ENCODE measurements at places on chromosomes 12 and 14.

GRCh38 chr12:12599750-12600643 lies 11.7 kb upstream of the CREBL2 start:
- DNase-seq = no peak

DNA sequence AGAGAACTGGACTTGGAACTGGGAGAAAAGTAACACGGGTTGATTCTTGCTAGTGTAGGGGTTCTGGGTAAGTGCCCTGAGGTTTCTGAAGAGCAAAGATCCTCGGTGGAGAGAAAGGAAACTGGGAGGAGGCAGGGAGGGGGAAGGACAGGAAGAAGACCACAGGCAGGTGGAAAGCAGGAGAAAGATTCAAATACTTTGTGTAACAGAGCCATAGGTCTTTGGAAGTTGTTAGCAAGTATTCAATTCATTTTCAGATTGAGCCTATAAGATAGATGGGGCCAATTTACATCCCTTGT lies 1.3 kb downstream of the PNP start:
- DNase-seq = no peak

- no peak for DNase-seq
Measured at GRCh38 chr14:105069871-105070759, 4.9 kb upstream of the GPR132 start.

DNA sequence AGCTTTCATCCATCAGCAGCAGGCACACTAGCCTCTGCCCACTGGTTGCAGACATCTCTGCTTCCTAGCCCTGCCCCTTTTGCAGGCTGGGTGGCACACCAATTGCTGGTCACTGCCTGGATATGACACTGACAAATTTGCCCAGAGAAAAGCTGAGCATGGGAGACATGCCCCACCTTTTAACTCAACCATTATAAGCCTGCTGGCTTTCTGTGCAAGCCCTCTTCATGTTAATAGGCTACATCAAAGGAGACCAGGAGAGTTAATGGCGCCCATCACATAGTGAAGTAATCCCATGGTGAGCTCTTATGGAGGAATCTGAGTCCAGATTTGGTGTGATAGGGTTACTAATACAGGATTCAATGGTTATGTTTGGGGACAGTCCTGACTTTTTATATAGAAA lies 139.2 kb downstream of the KICS2 start:
- peak; percentile 40 for DNase-seq

DNA sequence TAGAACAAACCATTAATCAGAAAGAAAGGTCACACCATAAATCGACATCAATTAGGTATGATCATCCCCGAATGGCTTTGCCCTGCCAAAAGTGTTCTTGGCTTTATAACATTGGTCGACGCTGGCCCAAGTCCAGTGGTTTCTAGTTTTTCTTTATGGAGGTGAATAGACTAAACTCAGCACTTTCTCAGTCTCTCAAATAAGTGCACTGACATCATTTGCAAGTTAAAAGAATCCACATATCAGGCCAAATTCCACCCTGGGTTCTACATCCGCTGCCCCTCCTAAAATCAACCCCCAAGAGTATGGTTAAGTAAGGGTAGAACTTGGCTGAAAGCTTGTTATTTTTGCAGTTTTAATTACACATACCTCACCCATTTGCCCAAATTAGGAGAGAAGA lies 314.3 kb downstream of the C12orf75 start:
- DNase-seq = no peak

DNA sequence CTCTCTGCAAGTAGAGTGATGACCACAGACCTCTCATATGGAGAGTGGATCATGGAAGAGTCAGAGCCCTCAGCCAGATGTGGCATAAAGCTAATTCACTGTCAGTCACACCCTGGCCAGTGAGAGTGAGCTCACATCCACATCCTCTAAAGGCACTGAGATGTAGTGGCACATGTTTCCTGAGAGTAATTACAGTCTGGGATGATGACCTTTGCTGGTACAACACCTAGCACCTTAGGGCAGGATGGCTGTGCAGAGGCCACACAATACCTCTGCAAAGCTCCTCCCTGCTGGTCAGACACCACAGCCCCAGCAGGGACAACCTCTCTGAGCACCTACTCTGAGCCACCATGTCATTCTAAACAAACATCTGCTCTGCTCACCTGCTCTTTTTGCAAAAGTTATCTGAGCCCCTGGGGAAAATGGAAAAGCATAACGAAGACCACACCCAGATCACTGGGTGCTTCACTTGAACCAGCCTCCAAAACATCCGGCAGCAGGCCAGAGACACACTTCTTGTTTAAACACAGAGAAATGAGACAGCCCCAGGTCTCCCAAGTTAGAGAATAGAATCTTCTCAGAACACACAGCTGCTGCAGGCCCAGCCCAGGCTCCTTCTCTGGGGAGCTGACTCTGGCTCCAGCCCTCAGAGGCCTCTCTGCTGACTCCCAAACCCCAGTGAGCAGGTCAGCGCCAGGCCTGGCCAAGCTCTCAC lies 30.3 kb downstream of the PITPNM2 start:
- no peak for DNase-seq

- no peak for DNase-seq
Measured at GRCh38 chr12:93860668-93861373, 183.6 kb downstream of the CRADD start.

DNA sequence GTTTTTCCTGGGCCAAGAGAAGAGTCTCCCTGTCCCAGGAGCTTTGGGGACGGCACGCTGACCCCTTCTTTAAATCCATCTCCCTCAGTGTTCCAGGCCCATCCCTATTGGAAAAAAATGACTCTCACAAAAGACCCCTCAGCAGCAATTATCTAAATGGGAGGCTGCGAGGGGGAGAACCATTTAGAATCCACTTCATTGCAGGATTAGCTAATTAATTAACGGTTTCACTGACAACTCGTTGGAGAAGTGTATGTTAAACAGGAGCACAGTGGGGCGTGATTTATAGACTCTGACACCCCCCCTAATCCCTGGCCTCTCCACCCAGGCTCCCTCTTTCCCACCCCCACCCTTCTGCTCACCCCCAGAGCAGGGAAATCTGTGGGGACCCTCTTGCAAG lies 162.8 kb upstream of the LHX5 start:
- DNase-seq = no peak

DNA sequence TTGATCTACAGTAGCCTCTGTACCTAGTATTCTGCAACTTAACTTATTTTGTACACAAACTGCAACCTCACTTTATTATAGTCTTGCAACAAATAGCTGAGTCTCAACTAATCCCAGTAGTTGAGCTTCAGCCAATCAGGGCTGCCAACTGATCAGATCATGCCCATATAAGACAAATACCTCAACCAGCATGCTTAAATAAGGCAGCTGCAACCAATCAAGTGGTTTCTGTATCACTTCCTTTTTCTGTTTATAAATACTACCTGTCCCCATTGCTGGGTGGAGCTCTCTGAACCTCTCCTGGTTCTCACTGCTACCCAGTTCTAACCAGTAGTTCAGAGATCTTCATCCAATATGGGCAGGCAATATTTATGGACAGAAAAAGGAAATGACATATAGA lies 248.5 kb upstream of the FBXO33 start:
- DNase-seq = no peak

DNA sequence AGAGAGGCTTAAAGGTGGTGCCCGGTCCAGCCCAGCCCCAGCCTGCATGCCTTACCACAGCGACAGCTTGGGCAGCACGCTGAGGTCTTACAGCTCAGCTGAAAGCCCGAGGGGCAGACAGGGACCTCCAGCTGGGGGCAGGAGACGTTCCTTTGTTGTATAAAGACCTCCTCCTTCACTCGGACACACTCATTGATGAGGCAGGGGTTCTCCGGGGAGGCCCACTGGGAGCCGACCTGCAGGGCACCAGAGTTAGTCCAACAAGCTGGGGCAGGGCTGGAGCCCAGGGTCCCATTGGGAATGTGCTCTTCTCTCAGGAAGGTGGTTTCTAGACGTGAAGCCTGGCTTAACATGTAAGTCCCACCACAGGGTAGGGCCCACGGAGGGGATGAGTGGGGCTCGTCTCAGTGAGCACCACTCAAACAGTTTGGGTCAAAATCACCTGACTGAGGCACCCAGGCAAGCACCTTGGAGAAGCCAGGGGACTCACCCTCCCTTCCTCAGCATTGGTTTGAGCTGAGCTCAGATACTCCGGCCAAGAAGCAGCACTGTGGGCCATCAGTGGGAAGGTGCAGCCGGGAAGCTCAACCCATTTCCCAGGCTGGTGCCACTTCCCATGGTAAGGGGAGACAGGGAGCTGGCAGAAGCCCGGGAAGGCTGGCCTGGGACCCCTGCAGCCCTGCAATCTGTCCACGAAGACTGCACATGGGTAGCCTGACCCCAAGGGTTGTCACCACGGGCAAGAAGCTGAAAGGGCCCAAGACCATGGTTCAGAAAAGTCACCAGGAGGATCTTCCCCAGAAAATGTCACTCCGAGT lies 24.3 kb upstream of the ANO2 start:
- no peak for DNase-seq

DNA sequence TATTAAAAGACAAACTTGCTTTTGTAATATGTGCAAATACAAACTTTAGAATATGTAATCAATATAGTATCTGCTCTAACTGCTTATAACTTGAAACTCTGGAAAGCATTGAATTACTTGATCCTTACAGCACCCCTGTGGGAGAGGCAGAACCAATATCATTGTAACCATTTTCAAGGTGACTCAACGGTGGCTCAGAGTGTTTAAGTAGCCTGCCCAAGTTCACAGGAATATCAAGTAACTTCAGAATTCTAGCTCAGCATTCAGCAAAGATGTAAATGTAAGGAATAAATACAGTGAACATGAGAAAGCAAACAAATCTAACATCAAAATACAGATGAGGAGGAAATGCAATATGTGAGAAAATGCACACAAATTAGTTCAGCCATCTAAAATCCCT lies 264.6 kb downstream of the NELL2 start:
- DNase-seq = no peak

- DNase-seq = no peak
Measured at GRCh38 chr14:75231320-75231719, 47.3 kb upstream of the FOS start.

GRCh38 chr14:36069535-36069900 lies 107.0 kb downstream of the PTCSC3 start:
- DNase-seq = peak; percentile 32

DNA sequence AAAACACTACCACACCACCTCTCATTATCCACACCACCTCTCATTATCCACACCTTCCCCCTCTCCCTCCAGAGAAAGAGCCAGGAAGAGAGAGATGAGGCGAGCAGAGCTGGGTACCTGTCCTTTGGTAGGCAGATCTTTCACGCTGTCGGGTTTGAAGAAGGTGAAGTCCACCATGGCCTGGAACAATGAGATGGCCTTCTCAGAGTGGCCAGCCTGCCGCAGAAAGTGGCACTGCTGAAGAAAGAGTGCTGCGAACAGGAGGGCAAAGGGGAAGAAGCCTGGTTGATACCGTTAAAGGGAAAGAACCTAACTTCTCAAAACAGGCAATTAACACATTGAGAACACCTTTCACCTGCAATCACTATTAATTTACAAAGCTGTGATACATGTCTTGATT lies 30.6 kb downstream of the NRDE2 start:
- no peak for DNase-seq

GRCh38 chr14:59772233-59772632 lies 98.3 kb downstream of the RTN1 start:
- DNase-seq = no peak

GRCh38 chr12:89833337-89834252 lies 125.0 kb upstream of the ATP2B1 start:
- DNase-seq = no peak

DNA sequence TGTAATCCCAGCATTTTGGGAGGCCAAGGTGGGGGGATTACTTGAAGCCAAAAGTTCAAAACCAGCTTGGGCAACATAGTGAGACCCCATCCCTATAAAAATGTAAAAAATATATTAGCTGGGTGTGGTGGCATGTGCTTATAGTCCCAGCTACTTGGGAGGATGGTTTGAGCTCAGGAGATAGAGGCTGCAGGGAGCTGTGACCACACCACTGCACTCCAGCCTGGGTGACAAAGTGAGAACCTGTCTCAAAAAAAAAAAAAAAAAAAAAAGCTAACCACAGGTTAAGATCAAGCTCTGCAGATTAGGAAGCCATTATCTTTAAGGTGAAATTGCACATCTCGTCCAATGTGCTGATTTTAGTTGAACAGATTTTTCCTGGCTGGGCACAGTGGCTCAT lies 23.7 kb upstream of the CERS5 start:
- DNase-seq = no peak

DNA sequence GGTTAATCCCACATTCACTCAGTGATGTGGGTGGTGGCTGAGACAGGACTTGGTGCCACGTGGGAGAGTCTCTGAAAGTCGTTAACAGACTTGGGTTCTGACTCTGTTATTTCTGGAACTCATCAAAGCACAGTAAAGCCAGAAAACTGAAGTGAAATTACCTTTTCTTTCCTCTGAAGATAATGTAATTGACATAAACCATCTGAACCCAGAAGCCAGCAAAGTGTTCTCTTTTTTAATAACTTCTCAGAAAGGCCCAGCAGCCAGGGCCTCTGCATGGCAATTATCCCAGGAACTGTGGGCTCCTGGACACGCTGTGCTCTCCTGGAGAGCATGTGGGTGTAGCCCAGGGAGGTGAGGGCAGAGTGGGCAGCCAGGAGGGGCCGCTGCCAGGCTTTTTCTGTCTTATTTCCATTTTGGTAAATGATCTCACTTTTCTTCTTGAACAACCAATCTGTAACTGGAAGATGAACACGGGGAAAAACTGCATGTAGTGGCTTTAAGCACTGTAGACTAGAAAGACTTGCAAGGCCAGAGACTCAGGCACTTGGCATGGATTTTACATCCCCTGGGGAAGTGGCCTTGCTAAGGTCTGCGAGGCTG lies 444.1 kb upstream of the TMEM132C start:
- no peak for DNase-seq

DNA sequence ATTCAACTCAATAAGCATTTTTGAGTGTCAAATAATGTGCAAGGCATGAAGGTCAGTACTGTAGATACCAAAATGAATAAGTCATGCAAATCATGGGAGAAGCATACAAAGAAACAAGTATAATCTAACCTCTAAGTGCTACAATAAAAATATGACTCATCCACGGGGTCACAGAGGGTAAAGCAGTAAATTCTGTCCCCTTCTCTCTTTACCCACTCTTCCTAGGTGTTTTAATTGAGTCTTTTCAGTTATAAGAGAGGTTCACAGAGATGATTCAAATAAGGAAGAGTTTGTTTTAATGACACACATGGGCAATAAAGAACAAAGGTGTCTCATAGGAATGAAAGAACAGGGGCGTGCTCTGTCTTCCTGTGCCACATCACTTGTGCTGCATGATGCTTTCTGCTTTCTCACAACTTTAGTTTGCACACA lies 71.5 kb upstream of the DAAM1 start:
- DNase-seq = no peak

DNA sequence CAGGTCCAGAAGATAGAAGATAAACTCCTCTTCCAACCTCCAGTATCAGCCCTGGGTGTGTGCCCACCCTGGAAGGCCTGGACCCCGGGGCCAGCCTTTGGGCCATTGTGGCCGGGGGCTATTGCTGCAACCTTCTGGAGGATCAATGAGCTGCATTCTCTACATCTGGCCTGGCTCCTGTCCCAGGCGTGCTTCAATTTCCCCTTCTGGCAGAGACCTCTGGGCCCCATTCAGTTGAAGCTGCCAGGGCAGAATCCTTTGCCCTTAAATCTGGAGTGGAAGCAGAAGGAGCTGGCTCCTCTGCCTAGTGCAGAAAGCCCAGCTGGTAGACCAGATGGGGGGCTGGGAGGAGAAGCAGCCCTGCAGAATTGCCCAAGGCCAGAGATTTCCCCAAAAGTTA lies 10.0 kb downstream of the NYNRIN start:
- DNase-seq = no peak

Data from NCI-H1105 (cell line).